Upper lobe of left lung (tissue), 6 donors: ENCODE measurements at places on chromosomes 6 and 20.

DNA sequence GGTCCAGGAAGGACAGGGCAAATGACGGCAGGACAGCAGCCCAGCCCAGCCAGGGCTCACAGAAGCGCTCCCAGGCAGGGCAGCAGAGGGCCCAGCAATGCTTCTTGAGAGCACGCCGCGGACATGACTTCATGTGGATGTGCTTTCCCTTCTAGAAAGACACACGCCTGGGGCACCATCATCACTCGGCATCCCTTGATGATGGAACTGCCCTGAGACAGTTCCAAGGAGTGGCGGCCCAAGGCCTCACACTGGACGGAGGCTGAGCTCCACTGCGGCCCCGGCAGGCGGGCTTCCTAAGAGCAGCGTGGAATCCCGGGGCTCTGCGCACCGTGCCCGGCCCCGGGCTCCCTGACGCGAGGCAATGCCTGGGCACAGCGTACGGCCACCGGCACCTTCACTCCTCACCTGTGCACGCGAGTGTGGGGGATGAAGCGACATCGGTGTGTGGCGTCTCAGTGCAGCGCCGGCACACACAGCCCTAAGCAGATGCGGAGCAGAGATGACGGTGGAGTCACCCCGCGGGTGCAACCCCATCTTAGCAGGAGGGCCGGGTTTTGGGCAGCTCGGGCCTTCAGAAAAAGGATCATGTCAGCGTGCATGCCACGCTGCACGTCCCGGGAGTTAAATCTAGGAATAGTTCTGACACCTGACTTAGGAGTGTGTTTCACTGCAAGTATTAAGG lies 86.6 kb downstream of the THBS2 start:
- no peak for DNase-seq

DNA sequence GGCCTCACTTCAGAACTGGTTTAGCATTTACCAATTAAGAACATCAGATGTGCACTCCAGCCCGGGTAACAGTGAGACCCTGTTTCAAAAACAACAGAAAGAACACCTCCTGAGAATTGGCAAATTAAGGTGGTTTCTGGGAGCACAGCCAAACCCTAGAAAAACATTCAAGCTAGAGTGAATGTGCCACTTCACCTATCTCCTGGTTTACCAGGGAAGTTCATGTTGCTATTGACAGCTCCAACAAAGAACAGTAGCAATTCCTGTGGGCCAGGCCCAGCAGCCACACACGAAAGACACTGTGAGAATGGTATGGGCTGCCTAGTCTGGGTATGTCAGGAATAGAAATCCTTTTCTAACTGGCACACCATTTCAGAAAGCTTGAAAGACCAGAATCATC lies 4.9 kb downstream of the POLR1C start:
- no peak for DNase-seq

- DNase-seq, result no peak
These were observed 505.8 kb upstream of the MARCKS start for GRCh38 chr6:113351173-113351834.

DNA sequence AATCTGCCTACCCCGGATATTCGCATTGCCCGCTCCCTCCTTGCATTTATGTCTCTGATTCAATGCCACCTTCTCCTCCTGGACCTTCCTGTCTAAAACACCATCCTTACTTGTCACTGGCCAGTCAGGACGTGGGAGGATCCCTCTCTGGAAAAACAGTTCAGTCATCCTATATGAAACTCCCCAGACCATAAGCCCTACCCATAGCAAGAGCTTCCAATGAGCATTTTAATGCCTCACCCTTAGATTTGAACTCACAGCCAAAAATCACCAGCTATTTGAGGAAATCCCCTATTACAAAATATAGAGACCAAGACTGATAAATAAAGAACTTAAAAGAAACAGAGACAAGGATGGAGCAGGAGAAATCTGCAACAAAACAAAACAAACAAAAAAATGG lies 86.4 kb downstream of the SHLD1 start:
- DNase-seq, result no peak

DNA sequence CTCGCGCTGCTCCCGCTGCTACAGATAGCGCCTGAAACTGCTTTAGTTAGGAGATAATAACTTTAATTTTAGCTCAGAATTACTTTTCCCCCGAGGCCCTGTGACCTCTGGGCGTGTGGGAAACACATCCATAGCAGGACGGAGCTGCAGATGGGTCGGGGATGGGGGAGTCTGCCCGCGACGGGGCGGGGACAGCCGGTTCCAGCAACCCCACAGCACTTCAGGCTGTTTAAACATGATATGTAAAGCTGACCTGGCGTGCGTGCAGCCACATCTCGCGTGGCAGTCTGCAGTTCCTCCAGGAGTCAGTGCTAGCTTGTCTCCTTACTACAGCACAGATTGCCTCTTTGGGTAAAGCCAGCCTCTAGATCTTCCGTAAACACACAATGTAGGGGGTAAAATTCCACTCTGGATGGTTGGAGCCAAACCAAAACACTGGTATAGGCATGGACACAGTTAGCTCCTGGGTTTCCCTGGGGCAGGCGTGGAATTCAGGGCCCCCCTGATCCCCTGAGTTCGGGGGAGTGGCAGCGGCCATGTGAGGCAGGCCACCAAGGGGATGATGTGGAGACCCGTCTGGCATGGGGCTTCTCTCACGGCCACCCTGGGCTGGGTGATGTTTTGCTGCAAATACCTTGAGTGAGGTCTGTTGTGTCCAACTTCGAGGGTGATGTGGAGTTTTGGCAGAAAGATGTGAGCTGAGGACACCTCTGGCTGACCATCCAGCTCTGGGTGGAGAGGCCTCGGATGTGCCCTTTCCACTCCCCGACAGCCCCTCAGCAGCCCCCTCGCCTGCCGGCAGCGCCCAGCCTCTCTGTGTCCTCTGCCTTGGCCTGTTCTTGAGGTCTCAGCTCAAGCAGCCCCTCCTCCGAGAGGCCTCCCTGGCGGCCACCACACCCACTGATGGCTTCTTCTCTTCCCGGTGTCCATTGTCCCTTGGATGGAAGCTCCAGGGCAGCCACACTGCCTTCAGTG lies 214.5 kb downstream of the TAF4 start:
- DNase-seq, result peak; percentile 58

- peak; percentile 90 for DNase-seq
These were observed 6.5 kb downstream of the HELZ2 start for GRCh38 chr20:63567386-63568169.

DNA sequence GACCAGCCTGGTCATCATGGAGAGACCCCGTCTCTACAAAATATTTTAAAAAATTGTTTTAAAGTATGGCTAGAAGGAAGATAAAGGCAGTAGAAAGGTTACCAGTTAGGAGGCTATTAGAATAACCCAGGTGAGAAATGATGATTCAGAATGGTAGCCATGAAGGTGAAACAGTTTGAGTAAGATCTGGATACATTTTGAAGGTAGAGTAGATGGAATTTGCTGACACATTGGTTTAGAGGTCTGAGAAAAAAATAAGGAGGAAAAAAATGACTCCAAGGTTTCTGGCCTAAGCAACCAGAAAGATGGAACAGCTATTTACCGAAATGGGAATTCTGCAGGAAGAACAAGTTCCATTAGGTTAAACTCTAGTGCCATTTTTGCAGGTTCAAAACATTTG lies 167.9 kb upstream of the TAB2 start:
- no peak for DNase-seq
